ENCODE measurements at places on chromosomes 4 and X.

- no peak for DNase-seq
Measured at GRCh38 chrX:45912316-45912715, 632.9 kb downstream of the ZNF674 start.

DNA sequence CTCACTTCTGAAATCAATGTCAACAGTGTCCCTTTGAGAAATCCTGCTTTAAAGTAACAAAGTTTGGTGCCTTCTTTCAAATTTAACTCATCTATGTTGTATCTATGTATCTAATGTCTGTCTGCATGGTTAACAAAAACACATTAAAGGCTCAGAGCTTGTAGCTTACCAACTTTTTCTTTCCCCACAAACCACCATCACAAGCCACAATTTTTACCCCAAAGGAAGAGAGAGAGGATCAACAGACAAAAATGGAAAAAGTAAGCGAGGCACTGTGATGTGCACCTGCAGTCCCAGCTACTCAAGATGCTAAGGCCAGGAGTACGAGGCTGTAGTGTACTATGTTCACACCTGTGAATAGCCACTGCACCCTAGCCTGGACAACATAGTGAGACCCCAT, 17.2 kb downstream of the ATRX start:
- no peak for DNase-seq

DNA sequence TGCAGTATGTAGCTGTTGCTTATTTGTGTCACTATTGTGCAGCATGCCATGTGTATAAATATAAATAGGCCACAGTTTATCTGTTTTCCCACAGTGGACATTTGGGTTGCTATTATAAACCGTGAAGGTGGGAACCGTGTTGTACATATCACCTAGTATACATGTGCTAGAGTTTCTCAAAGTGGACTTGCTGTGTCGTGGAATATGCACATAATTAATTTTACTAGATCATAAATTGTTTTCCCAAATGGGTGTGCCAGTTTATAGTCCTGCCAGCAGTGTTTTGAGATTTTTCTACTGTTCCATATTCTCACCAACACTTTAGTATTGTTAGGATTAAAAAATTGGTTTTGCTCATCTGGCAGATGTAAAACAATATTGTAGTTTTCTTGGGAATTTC, 38.5 kb downstream of the PRIMPOL start:
- DNase-seq, result no peak

GRCh38 chr4:113616443-113616842, 145.1 kb downstream of the CAMK2D start:
- no peak for DNase-seq

DNA sequence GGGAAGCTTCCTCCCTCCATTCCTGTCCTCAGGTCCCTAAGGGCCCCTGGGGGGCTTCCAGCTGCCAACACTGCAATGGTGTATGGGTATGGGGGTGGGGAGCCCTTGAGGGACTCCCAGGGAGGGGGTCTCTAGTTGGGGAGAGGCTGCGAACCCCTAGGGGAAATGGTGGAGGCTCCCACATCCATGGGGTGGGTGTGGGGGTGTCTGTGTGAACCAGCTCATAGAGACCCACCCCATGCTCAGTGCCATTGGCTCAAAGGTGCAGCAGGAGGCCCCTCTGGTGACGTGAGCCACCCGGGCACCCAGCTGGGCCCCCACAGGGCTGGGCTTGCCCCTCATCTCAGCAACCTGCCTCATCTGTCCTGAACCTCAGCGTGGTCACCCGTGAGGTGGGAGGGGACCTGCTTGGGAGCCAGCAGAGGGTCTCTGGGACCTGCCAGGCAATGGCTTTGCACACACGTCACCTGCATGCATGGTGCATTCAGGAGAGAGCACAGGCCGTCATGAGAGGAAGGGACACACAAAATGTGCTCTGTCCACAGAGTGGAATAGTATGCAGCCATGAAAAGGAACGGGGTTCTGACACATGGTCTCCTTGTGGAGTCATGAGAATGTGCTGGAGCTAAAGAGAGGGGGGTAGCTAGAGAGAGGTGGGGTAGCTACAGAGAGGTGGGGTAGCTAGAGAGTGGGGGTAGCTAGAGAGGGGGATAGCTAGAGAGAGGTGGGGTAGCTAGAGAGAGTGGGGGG, 22.7 kb upstream of the PLCXD1 start:
- DNase-seq, result no peak

DNA sequence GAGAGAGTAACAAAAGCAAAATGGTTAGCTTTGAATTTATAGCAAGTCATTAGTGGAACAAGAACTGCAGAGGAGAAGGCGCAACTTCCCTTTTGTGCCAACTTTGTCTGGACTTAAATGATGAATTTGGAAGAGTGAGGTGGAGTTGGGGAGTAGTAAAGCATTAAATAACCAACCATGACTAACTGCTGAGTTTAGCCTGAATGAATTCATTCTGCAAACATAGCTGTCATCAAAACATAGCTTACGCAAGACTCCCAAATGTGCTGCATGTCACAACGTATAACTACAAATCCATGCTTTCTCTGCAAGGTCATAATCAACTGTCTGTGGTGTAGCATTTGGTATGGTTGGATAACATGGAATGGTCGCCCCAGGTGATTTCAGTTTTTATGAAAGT, 75.9 kb upstream of the RPL34 start:
- DNase-seq, result peak; percentile 41

Measured in AG10803 (cell line).